ENCODE measurements at places on chromosomes 2 and 18.

GRCh38 chr2:201322772-201323171 lies 34.4 kb downstream of the FLACC1 start:
- DNase-seq, result no peak

DNA sequence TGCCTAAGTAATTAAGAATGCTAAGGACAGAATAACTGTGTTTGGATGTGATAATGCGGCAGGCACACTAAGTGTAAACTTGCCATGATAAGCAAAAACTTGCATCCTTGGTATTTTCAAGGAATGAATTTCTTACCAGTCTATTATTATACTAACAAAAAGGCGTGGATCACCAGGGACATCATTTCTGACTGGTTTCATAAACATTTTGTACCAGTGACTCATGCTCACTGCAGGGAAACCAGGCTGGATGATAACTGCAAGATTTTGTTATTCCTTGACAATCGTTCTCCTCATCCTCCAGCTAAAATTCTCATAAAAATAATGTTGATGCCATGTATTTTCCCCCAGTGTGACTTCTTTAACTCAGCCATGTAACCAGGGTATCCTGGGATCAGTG lies 289.5 kb downstream of the CDCA7 start:
- no peak for DNase-seq

- no peak for DNase-seq
These were observed 24.8 kb upstream of the FOSL2 start for GRCh38 chr2:28367667-28368356.

DNA sequence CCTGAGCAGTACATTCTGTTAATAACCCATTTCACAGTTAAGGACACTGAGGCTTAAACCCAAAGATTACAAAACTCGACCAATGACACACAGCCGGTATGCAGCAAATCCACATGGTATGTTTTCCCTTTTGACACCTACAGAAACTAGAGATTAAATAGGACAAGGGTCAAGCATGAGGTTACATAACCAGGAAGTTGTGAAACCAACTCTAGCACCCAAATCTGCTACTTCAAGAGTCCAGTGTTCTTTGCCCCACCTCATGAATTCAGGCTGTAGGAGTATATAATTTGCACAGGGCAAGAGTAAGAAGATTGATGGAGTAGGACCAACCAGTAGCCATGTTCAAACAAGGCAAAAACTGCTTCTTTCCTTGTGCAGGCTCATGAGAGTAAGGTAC lies 249.8 kb downstream of the BCL11A start:
- DNase-seq, result no peak

- DNase-seq, result peak; percentile 15
These were observed 109.8 kb downstream of the EN1 start for GRCh38 chr2:118737684-118738083.

GRCh38 chr2:143063612-143064200 lies 65.5 kb upstream of the ARHGAP15 start:
- no peak for DNase-seq

DNA sequence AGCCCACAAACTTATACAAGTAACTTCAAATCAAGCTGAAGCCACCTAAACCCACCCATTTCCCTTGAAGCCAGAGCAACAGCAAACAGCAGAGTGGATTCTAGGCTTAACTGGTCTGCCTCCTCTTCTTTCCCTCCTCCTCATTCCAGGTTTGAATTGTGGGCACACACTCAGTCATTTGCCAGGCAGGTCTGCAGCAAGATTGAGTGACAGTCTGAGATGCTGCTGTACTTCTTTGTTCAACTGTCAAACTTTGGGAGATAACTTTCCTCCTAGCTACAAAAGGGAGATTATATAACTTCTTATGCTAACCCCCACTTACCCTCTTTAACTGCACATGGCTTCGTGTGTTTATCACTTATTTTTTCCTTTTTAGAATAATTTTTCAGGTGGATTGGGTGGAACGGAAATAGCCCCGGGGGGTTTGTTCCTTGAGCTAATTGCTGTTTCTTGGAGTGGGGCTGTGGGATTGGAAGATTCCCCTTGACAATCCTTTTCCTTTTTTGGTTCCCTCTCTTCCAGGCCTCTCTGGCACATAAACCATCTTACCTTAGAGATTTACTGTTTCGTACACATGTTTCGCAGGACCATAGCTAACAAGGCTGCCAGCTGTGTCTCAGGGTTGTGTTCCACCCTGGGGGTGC lies 55.0 kb downstream of the RNF144A start:
- DNase-seq, result no peak

DNA sequence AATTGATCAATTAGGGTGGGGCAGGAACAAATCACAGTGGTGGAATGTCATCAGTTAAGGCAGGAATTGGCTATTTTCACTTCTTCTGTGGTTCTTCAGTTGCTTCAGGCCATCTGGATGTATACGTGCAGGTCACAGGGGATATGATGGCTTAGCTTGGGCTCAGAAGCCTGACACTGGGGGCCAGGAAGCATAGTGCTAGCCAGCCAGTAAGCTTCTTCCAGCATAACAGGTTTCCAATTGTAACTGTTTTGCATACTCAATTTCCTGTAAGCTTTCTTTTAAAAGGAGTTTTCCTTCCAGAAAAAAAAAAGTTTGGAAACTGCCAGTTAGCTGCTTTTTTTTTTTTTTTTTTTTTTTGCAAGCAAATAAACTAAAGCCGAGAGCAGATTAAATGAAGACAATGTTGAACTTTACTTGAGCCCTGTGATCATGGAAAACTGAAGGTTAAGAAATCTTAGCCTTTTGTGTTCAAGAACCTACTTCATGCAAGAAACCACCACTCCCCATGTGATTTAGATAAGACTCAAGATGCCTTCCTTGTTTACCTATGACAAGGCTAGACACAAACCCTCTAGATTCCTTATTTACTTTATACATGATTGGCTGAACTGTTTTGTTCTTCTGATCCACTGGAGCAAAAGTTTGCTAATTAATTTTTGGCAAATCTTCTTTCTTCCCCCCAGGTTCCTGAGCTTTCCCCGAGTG lies 126.9 kb upstream of the LINC00305 start:
- DNase-seq, result no peak

DNA sequence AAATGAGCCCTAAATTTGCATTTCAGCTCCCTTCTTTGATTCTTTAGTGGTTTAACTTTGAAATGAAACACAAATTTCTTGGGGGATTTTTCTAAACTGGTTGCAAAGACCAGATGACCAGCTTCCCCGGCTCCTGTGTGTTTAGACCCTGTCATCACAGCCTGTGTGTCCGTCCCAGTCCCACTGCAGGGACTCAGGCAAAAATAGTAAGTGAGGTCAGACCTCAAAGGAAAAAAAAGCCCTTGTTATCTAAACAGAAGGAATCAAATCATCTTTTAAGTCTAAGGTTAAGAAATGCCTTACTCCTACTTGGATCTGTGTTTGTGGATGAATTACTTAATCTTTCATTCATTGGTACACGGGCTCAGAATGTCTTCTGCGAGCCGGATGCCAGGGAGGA lies 423.7 kb downstream of the LPIN1 start:
- no peak for DNase-seq

GRCh38 chr2:47174733-47175361 lies 19.7 kb upstream of the STPG4 start:
- peak; percentile 44 for DNase-seq
